ENCODE measurements at places on chromosomes 11 and 22.

- no peak for DNase-seq
Measured at GRCh38 chr11:30393012-30393411, 70.1 kb downstream of the ARL14EP start.

GRCh38 chr22:41532908-41533825 is 11.1 kb downstream of the POLR3H start:
- DNase-seq, result no peak

DNA sequence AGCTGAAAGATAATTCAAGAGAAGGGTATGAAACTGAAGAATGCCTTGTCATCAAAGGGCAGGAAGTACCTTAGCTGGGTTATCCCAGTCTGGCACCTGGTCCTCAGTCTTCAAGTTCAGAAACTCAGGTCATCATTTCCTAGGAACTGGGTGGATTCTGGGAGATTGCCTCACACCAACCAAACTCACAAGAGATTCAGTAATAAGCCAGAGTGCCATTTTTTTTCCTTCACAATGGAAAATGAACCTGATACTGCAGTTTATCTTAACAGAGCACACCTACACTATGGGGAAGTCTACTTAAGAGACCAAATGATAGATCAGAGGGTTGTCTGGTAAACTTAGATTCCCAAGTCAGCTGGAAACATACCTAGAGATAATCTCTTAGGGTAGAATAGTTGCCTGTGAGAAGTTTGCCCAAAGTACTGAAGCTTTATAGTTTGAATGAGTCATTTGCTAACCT is 3.8 kb upstream of the BUD13 start:
- DNase-seq, result no peak

DNA sequence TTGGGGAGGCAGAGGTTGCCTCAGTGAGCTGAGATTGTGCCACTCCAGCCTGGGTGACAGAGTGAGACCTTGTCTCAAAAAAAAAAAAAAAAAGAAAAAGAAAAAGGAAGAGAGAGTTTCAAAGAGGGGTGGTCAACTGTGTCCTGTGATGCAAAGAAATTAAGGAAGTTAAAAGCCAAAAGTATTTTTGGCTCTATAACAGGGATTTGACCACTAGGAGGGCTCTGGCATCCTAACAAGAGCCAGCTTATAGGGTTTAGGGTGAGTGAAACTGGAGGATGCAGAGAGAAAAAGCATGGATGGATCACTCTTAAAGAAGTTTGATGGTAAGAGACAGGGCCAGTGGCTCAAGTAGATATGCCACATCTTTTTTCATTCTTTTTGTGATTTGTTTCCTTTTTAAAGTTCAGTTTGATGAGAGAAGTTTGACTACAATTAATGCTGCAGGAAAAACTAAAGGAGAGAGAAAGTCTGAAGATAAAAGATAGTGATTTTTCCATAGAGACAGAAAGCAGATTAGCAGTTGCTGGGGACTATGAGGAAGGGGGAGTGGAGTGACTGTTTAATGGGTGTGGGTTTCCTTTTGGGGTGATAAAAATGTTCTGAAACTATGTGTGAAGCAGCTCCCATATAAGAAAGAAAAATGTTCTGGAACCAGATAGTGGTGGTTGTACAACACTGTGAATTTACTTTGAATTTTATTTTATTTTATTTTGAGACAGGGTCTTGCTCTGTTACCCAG is 11.1 kb upstream of the MICAL2 start:
- no peak for DNase-seq

GRCh38 chr11:66465373-66466224 is 1.1 kb upstream of the PELI3 start:
- no peak for DNase-seq

DNA sequence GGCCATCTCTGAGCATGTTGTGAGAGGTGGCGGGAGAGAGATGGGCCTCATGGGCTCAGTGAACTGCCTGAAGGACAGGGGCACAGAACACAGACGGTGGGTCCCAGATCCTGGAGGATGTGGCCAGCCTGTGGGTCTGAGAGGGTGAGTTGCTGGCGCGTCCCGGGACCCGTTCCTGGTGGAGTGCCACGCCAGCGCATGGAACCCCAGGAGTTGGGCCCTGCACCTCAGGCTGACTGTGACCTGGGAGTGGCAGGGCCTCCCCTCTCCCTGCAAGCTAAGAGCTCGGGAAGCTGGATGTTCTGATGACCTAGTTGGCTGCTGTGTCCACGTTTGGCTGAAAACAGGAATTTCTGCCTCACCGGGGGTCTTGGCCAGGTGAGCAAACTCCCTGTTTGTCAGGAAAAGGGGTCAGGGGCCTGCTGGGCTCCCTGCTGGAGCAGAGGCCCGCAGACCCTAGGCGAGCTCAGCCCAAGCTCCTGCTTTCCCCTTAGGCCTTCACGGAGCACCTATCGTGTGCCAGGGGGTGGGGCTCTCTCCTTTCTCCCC is 15.0 kb downstream of the LRRC32 start:
- peak; percentile 58 for DNase-seq

- DNase-seq, result no peak
Measured at GRCh38 chr11:67577951-67578350, 5.7 kb upstream of the GSTP1 start.

- DNase-seq, result no peak
Measured at GRCh38 chr11:32386770-32387377, 48.5 kb downstream of the WT1 start.

- no peak for DNase-seq
Measured at GRCh38 chr11:25615069-25615468, 716.9 kb upstream of the ANO3 start.

DNA sequence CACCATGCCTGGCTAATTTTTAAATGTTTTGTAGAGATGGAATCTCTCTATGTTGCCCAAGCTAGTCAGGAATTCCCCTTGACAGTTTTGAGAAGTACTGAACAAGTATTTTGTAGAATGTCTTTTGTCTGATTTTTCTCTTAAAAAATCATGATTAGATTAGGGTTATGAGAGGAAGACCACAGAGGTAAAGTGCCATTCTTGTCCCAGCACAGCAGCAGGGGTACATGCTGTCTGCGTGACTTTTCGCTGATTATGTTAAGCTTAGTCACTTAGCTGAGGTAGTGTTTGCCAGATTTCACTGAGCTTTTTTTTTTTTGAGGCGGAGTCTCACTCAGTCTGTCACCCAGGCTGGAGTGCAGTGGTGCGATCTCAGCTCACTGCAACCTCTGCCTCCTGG is 13.6 kb upstream of the NUP160 start:
- DNase-seq, result no peak

GRCh38 chr11:95660038-95660437 is 129.5 kb downstream of the FAM76B start:
- no peak for DNase-seq

- no peak for DNase-seq
Measured at GRCh38 chr22:42820045-42820763, 36.9 kb downstream of the ARFGAP3 start.

DNA sequence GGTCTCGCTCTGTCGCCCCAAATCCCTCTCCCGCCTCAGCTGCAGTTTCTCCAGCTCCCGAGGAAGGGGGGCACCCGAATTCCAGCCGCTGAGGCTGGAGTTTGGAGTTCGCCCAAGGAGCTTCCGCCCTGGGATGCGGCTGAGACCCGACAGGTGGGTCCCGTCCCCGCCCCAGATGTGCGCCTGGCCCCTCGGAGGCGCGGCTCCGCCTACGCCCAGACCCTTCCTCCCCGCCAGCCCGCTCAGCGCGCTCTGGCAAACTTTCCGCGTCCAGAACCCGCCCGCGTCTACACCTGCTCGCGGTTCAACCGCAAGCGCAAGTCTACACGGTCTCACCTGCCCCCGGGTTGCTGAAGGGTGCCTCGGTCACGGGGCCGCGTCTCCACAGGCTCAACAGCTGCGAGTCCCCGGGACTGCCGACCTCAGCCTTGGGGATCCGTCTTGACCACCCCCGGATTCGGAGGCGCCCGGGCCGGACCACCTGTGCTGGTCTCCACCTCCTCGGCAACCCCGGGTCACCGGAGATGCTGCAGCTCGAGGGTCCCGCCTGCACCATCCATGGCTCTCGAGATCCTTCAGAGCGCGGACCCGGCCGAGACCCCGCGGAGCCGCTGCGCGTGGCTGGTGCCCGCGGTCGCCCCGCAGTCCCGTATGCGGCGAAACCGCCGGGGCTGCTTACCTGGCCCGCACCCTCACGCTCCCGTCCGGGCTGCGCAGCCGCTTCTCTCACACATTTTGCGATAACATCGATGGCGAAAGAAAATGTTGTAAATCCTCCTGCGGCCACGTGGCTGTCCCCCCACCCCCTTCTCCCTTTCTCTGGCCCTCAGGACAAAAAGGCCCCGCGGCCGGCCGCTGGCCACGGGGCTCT is 63.6 kb downstream of the NFAM1 start:
- DNase-seq, result no peak

- DNase-seq, result no peak
Measured at GRCh38 chr11:120413480-120413879, 77.3 kb downstream of the ARHGEF12 start.

DNA sequence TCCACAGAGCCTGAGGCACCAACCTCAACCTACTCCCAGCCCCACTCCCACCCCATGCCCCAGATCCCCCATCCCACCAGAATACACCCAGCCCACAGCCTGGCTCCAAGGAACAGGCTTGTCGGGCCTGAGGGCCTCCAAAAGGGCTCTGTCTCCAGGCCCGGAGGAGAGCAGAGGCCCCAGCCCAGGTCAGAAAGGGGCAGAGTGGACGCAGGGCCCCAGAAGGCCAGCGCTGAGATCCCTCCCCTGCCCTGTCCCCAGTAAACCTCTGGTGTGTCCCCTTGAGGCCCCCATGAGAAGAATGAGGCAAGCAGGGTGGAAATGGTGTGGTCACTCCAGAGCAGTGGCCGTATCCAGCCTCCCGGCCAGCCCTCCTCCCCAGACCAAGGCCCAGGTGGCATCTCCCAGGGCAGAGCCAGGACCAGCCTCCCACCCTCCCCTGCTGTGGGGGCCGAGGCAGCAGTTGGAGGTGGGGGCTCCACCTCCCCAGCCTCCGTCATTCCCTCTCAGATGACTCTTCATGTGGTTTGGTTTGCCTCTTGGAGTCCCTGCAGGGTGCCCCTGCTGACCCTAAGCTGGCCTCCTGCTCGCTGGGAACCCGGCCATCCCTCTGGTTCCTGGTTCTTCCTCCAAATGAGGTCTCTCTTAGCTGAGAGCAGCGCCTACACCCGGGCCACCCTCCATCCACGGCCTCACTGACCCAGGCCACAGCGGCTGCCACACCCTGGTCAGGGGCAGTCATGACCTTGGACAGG is 195.0 kb downstream of the IGLL1 start:
- peak; percentile 55 for DNase-seq

GRCh38 chr11:83051760-83052671 is 19.7 kb downstream of the RAB30 start:
- DNase-seq, result no peak

- no peak for DNase-seq
Measured at GRCh38 chr22:45974498-45974897, 2.5 kb downstream of the WNT7B start.

- DNase-seq, result no peak
Measured at GRCh38 chr11:128643661-128644317, 50.1 kb upstream of the FLI1 start.

DNA sequence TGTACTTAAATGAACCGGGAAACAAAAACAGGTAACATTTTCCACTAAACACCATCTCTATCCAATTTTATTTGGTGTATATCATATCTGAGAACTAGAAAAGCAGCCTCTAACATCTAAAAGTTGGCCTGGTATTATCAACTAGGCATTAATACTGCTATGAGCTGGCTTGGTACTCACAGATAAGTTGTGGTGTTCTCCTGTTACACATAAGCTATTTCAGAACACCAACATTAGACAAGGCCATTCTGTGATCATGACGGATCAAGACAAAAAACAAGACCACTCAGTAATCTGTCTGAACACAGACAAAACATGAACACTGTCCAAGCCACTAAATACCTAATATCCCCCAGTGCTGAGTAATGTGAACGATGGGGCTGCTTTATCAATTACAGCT is 11.9 kb downstream of the RIC3 start:
- DNase-seq, result no peak

DNA sequence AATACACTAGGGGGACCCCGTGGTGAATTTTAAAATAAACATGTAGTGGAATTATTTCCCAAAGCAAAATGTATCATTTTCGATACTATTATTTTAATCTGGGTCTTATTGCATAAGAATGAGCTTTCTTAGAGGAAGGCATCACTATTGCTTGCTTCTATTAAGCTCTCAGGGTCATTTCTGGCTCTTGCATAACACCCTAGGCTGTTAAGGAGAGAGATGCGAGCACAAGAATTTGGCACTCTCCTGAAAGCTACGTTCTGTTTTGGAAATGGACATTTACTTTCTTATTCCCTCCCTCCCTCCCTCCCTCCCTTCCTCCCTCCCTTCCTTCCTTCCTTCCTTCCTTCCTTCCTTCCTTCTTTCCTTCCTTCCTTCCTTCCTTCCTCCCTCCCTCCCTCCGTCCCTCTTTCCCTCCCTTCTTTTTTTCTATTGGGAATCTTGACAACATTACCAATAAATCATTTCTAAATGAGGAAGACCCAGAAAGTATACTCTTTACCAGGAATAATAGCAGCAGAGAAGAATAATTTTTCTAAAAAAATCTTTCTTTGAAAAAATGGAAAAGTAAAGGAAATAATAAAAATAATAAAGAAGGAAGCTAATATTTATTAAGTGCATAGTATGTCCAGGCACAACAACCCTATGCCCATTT is 83.6 kb upstream of the BDNF start:
- DNase-seq, result no peak

GRCh38 chr11:133663135-133663985 is 131.1 kb upstream of the OPCML start:
- DNase-seq, result no peak

DNA sequence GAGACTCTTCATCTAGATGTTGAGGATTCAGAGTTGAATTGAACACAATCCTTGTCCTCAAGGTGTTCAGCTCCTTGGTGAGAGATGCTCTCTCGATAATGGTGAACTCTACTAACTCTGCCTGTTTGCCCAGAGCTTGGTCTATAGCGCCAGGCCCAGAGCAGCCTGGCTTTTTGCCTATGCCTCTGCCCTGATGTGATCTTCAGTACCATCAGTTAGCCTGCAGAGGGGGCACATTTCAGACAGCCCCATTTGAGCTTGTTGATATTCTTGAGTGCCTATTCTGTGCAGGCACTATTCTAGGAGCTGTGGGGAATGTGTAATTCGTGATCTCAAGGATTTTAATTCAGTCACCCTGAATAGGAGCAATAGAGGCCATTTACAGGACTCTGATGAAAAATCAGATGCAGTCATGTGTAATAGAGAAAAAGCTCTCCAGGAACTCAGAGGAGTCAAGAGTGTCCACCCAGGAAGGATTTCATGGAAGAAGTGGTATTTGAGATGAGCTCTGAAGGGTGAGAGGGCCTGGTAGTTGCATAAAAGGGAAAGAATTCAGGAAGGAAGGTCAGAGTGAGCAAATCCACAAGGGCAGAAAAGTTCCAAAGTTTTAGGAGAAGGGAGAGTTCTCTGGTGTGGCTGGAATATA is 19.3 kb downstream of the GTPBP1 start:
- no peak for DNase-seq

DNA sequence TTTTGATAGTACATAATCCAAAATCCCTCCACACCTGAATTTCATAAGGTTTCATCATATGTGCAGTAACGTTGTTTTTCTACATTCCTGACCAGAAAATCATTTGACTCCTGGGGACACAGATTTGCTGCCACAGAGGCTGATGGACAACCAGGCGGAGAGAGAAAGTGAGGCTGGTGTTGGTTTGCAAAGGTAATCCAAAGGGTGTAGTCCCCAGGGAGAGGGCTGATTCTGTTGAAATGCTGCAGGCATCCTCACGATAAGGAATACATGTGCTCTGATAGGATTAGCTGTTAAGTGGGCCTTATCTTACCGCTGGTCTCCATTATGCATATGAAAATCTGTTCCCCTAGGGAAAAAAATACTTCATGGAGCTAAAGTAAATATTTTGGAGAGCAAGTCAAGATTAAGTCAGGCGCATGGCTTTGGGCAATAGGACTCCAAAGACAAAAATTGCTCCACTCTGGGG is 8.1 kb downstream of the APOL6 start:
- no peak for DNase-seq

- no peak for DNase-seq
Measured at GRCh38 chr11:22624742-22625447, 728 bp downstream of the FANCF start.
